ENCODE measurements at places on chromosomes 2 and 18. TPM values are rescaled to one million over a fixed set of nuclear protein-coding genes. Genes with fewer than 3 reads are reported as not detected.

HOXD10 gene
- not detected for total RNA-seq

GPR39 gene
- total RNA-seq, result not detected

CRYBA2 gene
- total RNA-seq, result not detected

SERPINB13 gene
- total RNA-seq, result not detected

RND3 gene
- 20.4 TPM for total RNA-seq

VAMP5 gene
- 56.3 TPM for total RNA-seq

KCNF1 gene
- not detected for total RNA-seq

PSMA8 gene
- 0.48 TPM for total RNA-seq

KIF5C gene
- total RNA-seq, result 1.2 TPM

TTN gene
- total RNA-seq, result 3,113 TPM

Data from Right ventricle myocardium superior (tissue), 1 donor.